ENCODE measurements at places on chromosomes 12 and 14.

DNA sequence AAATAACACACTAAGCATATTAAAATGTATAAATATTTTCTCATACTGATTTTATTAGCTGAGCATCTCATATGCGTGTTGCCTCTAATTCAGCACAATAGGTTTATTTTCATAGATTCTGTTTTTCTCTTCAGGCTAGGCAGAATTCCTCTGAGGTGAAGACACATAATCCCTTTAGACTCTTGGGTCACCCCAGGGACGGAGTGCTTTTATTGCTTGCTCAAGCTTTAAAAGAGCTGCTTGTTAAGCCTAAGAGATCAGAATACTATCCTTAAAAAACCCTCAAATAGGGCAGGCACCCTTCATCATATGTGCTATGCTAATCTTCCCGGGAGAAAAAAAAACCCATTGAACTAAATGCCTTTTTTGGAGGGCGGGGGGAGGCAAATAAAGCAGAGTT lies 390.1 kb downstream of the KCNH5 start:
- no peak overlapping the region for H3K27ac ChIP-seq
- no peaks in the 10 kb centered on the region for H3K4me1 ChIP-seq
- no peak overlapping the region for H3K4me3 ChIP-seq

GRCh38 chr12:105933671-105934665 lies 204.8 kb downstream of the NUAK1 start:
- no peaks in the 10 kb centered on the region for H3K27me3 ChIP-seq
- no peaks in the 10 kb centered on the region for H3K4me1 ChIP-seq
- DNase-seq: peak; percentile 72
- no peak overlapping the region for H3K4me3 ChIP-seq

DNA sequence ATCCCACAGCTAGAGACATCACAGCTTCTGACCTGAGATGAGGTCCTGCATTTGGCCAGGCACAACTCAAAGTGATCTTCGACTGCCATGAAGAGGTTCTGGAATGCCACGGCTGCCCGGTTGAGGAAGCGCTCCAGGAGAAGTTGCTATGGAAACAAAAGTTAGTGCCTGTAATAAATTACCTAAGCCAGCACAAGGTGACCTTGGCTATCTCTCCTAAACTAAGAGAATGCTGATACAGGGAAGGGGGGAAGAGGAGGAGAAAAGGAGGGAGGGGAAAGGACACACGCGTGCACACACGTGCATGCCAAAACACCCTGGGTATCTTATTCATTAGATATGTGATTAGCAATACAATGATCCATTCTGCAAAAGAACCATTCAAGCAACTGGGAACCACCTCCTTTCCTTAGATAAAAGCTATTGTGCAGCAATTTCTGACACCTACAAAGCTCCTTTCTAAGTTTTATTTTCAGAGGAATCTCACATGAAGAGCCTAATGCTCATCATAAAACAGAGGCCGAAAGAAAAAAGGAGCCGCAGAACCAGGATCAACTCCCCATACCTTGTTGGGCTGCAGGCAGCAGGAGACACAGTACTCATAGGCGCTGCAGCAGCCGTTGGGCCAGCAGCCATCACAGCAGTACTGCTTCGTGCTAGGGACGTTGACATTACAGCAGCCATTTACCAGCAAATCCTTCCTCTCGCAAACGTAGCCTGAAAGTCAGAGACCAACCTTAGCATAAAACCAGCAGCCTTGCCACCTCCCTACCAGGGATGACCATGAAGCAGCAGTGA lies 17.9 kb downstream of the SPRING1 start:
- DNase-seq: no peak
- H3K36me3 ChIP-seq: peaks cover 5% of the 10 kb centered on the region
- H3K4me1 ChIP-seq: no peaks in the 10 kb centered on the region
- H3K4me3 ChIP-seq: no peak overlapping the region
- H3K27me3 ChIP-seq: no peaks in the 10 kb centered on the region
- no peak overlapping the region for H3K27ac ChIP-seq

DNA sequence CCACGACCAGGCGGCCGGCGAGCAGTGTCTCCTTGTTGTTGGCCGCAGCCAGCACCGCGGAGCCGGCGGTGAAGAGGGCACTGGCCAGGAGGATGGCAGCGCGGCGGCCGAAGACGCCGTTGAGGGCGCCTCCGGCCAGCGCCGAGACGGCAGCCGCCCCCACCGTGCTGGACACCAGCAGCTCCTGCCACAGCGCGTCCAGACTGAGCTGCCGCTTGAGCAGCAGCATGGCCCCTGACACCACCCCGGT lies 691 bp downstream of the SLC2A13 start:
- no peaks in the 10 kb centered on the region for H3K4me1 ChIP-seq
- no peaks in the 10 kb centered on the region for H3K36me3 ChIP-seq
- no peak overlapping the region for H3K27ac ChIP-seq
- DNase-seq: peak; percentile 75
- H3K27me3 ChIP-seq: no peaks in the 10 kb centered on the region

DNA sequence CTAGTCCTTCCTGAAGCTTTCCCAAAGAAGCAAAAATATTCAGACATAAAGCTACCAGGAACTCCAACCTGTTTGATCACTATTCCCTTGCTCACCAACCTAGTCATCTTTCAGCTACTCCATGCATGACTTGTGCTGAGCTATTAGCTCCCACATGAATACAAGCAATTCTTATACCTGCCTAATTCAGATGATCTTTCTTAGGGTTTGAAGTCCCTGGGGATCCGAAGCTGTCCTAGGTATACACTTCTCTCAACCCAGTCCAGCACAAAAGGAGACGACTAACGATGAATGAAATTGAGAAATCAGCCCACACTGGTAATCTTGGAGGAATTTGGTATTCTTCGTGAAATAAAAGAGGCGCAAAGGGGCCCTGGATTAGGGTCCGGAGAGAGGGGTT lies 631 bp upstream of the PTGR2 start:
- H3K27me3 ChIP-seq: no peaks in the 10 kb centered on the region
- DNase-seq: no peak
- H3K36me3 ChIP-seq: no peaks in the 10 kb centered on the region
- H3K4me1 ChIP-seq: no peaks in the 10 kb centered on the region

GRCh38 chr12:67161322-67161918 lies 107.7 kb upstream of the CAND1 start:
- no peak overlapping the region for H3K4me3 ChIP-seq
- H3K27me3 ChIP-seq: no peaks in the 10 kb centered on the region
- H3K36me3 ChIP-seq: no peaks in the 10 kb centered on the region
- H3K27ac ChIP-seq: no peak overlapping the region
- no peaks in the 10 kb centered on the region for H3K4me1 ChIP-seq
- no peak for DNase-seq

GRCh38 chr12:49669796-49670195 lies 37.4 kb downstream of the FMNL3 start:
- H3K27me3 ChIP-seq: no peaks in the 10 kb centered on the region
- no peak for DNase-seq
- peaks cover 4% of the 10 kb centered on the region for H3K4me1 ChIP-seq
- H3K4me3 ChIP-seq: no peak overlapping the region

DNA sequence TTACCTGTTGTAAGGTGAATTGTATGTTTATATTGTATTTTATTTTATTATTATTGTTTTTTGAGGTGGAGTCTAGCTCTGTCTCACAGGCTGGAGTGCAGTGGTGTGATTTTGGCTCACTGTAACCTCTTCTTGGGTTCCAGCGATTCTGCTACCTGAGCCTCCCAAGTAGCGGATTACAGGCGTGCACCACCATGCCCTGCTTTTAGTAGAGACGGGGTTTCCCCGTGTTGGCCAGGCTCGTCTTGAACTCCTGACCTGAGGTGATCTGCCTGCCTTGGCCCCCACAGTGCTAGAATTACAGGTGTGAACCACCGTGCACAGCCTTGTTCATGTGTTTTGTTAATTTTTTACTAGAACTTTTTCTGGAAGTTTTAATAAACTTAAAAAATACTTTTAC lies 3.8 kb downstream of the ATF7IP start:
- H3K4me1 ChIP-seq: no peaks in the 10 kb centered on the region
- no peak for DNase-seq
- no peaks in the 10 kb centered on the region for H3K27me3 ChIP-seq
- no peaks in the 10 kb centered on the region for H3K36me3 ChIP-seq

GRCh38 chr12:12585115-12585863 lies 22.6 kb upstream of the DUSP16 start:
- H3K4me1 ChIP-seq: no peaks in the 10 kb centered on the region
- no peak overlapping the region for H3K4me3 ChIP-seq
- H3K27ac ChIP-seq: no peak overlapping the region
- H3K27me3 ChIP-seq: no peaks in the 10 kb centered on the region
- DNase-seq: no peak
- H3K36me3 ChIP-seq: no peaks in the 10 kb centered on the region

DNA sequence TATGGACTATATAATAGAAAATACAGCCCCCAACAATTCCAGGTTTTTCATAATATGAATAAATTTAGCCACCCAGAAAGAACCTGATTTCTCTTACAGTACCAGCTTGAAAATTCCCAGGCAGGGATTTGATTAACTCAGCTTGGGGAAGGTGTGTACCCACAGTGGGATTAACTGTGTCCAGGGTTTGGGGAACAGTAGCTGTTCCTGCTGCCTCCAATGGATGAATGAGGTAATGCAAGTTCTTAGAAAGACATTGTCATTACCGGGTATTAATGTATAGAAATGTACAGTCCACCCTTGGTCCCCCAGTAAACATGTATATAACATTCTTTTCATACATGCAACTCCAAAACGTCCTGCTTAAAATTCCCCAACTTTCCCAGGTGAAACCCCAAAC lies 115.6 kb downstream of the LRIG3 start:
- no peaks in the 10 kb centered on the region for H3K4me1 ChIP-seq
- H3K4me3 ChIP-seq: no peak overlapping the region
- no peak for DNase-seq
- no peaks in the 10 kb centered on the region for H3K36me3 ChIP-seq

- H3K4me1 ChIP-seq: no peaks in the 10 kb centered on the region
- no peaks in the 10 kb centered on the region for H3K27me3 ChIP-seq
- H3K4me3 ChIP-seq: no peak overlapping the region
Observed at GRCh38 chr14:83556746-83557453, 1973.0 kb upstream of the FLRT2 start.

- H3K27me3 ChIP-seq: no peaks in the 10 kb centered on the region
- H3K36me3 ChIP-seq: no peaks in the 10 kb centered on the region
- no peak overlapping the region for H3K4me3 ChIP-seq
- DNase-seq: no peak
- H3K4me1 ChIP-seq: no peaks in the 10 kb centered on the region
- no peak overlapping the region for H3K27ac ChIP-seq
Observed at GRCh38 chr12:128075332-128075731, 191.6 kb upstream of the TMEM132C start.

DNA sequence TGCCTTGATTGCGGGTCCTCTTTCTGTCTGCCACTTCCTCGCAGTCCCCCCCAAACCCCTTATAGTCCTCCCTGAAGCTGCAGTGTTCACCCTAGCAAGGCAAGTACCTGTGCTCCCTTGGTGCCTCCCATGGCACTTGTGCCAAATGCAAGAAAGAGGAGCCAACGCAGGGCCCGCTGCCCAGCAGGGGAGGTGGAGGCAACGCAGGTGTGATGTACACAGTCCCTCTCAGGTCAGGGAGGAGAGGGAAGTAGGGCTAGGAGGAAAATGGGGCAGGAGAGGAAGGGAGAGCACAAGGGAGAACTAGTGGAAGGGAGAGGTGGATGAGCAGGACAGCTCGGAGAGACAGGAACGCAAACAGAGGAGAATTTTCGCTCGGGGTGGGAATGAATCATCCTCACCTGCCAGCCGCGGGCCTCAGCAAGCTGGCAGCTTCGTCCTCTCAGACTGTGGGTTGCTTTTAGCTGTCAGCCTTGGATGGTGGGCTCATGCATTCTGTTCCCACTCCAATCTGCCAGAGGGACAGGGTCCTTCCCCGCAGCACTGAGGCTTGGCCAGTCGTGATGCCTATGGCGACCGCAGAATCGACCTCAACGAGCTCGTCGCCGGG lies 357.0 kb downstream of the CACNA1C start:
- DNase-seq: no peak
- H3K27me3 ChIP-seq: no peaks in the 10 kb centered on the region
- no peak overlapping the region for H3K27ac ChIP-seq
- H3K36me3 ChIP-seq: no peaks in the 10 kb centered on the region
- no peaks in the 10 kb centered on the region for H3K4me1 ChIP-seq

GRCh38 chr12:7934889-7935492 lies 996 bp downstream of the SLC2A3 start:
- H3K36me3 ChIP-seq: peaks cover 4% of the 10 kb centered on the region
- no peak overlapping the region for H3K27ac ChIP-seq
- no peak for DNase-seq
- H3K27me3 ChIP-seq: no peaks in the 10 kb centered on the region
- H3K4me1 ChIP-seq: no peaks in the 10 kb centered on the region

DNA sequence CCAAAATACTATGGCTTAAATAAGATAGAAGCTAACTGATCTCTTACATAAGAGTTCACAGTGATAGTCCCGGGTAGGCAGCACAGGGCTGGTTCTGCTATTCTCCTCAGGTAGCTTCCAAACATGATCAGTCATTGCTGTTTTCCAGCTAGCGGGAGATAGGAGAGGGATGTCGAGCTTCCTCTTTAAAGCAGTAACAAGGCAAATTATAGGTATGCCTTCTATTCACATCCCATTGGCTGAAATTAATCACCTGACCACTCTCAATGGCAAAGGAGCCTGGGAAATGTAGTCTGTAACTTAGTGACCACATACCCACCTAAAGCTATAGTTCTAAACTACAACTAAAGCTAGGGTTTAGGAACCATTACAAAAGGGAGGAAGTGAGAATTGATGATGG lies 34.5 kb upstream of the VRK1 start:
- H3K4me1 ChIP-seq: no peaks in the 10 kb centered on the region
- H3K27ac ChIP-seq: no peak overlapping the region
- no peak for DNase-seq
- no peaks in the 10 kb centered on the region for H3K27me3 ChIP-seq
- no peaks in the 10 kb centered on the region for H3K36me3 ChIP-seq

DNA sequence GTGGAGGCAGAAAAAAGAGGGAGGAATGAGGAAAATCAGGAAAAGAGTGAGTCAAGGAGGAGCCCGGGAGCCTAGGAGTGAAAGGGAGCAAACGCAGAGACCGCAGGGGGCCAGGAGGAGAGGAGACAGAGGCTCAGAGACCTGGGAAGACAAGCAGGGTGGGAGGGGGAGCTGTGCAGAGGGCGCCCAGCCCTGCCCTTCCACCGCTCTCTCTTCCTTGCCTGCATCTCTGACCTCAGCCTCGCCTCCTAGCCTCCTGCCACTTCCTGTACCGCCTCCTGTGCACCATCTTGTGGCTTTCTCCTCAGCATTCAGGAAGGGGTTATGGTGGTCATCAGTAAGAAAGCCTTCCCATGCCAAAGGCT lies 1.3 kb downstream of the CLSTN3 start:
- no peaks in the 10 kb centered on the region for H3K4me1 ChIP-seq
- no peak overlapping the region for H3K27ac ChIP-seq
- DNase-seq: no peak

DNA sequence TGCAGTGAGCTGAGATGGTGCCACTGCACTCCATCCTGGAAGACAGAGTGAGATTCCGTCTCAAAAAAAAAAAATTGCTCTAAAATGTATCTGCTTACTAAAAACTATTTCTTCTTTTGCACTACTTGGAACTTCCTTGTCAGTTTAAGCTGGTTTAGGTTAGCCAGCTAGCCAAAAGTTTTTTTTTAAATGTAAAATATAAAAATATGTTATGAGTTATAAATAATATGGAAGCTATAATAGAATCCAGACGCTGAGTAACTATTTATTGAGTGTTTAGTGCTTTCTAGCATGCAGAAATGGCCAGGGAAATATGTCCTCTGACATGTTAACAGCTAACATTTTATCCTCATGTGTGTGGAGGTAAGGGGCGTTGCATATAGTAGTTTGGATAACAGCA lies 85.6 kb downstream of the PLEKHA5 start:
- H3K4me1 ChIP-seq: peaks cover 1% of the 10 kb centered on the region
- H3K4me3 ChIP-seq: no peak overlapping the region
- no peak for DNase-seq
- H3K36me3 ChIP-seq: no peaks in the 10 kb centered on the region

GRCh38 chr12:81208187-81208911 lies 130.5 kb downstream of the ACSS3 start:
- no peak overlapping the region for H3K4me3 ChIP-seq
- no peaks in the 10 kb centered on the region for H3K36me3 ChIP-seq
- no peaks in the 10 kb centered on the region for H3K27me3 ChIP-seq
- DNase-seq: no peak
